ENCODE measurements at places on chromosomes 6 and 20.

DNA sequence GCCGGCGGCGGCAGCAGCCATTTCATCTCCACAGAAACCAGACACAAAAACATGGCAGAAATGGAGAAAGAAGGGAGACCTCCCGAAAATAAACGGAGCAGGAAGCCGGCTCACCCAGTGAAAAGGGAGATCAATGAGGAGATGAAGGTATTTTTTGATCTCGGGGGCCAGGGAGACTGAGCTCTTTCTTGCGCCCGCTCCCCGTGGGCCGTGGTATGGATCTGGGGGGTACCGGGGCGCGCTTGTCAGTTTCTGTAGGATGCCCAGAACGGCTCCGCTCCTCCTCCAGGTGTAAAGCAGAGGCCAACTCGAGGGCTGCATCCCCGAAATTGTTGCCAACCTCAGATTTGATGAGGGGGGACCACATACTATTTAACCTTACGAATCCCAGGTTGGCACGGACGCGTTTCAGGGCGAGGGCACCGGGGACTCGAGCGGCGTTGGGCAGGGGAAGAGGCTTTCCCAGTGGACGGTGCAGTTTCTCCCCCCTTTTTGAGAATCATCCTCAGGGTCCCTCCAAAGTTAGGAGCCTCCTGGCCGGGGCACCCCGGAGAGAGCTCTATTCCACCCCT is 735 bp downstream of the SOBP start:
- DNase-seq, result no peak

- no peak for DNase-seq
These were observed 97.2 kb upstream of the MAP7 start for GRCh38 chr6:136647363-136647852.

DNA sequence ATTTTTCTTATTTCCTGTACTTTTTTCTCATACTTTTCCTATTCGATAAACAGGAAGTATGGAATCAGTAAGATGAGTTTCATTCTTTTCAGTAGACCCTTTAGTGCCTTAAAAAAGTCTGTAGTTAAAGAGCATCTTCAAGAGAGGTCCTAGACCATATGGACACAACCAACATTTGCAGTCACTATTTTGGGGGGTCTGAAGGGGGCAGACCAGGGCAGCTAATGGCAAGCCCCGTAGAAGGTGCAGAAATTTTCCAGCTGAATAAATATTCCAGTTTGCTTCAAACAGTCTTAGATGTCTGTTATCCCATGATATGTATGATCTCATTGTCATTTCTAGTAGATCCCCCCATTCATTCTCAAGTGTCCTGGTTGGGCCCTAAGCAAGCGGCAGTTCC is 52.8 kb downstream of the MAP3K5 start:
- DNase-seq, result no peak

DNA sequence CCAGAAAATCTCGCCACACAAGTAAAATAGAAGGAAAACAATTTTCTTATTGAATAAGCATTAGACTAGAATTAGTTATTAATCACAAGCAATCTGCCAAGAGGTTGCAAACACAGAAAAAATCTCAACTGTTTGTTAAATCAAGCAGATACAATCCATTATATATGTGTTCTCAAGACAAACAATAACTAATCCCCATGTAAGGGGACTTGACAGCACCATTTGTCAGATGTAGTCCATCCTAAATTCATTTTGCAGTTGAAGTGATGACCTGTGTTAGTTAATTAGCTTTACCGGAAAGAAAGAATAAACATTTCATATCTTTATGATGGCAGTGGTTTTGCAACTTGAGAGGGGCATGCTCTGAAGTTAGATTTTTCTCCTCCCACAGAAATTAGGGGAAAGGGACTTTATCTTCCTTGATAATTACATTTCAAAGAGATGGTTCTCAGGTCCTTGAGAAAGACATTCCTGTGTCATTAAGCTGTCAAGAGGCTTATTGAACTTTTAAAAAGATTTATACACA is 1588.0 kb downstream of the GRIK2 start:
- no peak for DNase-seq

- no peak for DNase-seq
These were observed 82.6 kb downstream of the OR2B2 start for GRCh38 chr6:27829453-27830211.

GRCh38 chr6:81762132-81762531 is 9.7 kb upstream of the TENT5A start:
- DNase-seq, result no peak

- no peak for DNase-seq
These were observed 207.2 kb downstream of the BTBD9 start for GRCh38 chr6:38432479-38432878.

- DNase-seq, result no peak
These were observed 31.9 kb upstream of the ENPP1 start for GRCh38 chr6:131775886-131776285.

DNA sequence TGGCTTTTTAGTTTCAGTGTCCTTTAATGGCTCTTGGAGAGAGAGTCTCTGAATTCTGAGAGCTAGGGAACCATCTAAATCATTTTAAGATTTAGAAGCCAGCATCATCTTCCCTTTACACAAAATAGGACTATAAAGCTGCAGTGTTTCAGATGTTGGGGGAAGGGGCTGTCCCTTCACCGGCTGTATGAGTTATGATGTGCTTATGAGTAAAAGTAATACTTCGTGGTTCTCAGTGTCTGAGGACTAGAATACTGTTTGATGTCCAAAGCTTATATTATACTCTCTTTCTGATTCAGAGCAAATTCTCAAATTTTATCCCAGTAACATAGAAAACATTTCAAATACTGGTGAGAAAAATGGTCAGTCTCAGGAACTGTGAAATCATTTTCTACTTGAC is 63.5 kb upstream of the FAM8A1 start:
- DNase-seq, result no peak

- peak; percentile 34 for DNase-seq
These were observed 83.2 kb upstream of the TAB2 start for GRCh38 chr6:149234051-149234962.

- DNase-seq, result no peak
These were observed 912 bp downstream of the EYA4 start for GRCh38 chr6:133241901-133242636.

GRCh38 chr6:138811866-138812265 is 16.0 kb downstream of the ECT2L start:
- DNase-seq, result no peak

GRCh38 chr6:135423649-135424128 is 73.9 kb downstream of the AHI1 start:
- DNase-seq, result no peak

GRCh38 chr20:61220131-61220530 is 31.9 kb upstream of the CDH4 start:
- no peak for DNase-seq

DNA sequence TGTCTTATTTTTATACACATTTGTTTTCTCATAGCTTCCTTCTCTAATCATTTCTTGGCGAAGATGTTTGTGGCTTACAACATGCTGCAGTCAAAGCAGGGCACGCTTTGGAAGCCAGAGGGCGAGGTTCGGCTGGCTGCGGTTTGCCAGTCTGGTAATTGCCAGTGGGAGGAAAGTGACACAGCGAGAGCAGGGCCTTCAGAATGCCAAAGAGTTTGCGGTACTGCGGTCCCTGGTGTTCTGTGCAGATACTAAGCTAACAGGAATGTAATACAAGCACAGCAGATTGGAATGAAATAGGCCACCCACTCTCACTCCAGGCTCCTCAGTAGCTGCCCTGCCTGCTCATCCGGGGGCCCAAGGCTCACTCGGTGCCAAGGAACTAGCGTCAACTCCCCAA is 58.7 kb upstream of the TGM3 start:
- no peak for DNase-seq

DNA sequence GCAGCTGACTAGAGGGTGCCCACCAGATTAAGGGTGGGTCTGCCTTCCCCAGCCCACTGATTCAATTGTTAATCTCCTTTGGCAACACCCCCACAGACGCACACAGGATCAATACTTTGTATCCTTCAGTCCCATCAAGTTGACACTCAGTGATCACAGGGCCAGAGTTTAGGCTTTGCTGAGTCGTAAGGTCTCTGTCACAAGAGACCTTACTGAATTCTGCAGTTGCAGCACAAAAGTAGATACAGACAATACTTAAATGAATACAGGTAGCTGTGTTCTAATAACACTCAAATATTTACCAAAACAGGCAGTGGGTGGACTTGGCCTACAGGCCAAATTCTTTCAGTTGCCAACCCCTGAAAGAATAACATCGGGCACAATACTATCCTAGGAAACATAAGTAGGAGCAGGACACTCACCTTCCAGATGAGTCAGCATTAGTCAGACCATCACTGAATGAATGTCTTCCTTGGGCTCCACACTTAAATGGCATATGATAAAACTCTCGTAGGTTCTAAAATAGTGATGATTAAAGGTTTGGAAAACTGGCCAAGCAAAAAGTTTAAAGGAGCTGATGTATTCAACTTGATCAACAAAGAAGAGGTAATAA is 190.0 kb downstream of the UBE3D start:
- DNase-seq, result no peak

GRCh38 chr20:63215101-63216040 is 560 bp downstream of the YTHDF1 start:
- no peak for DNase-seq

DNA sequence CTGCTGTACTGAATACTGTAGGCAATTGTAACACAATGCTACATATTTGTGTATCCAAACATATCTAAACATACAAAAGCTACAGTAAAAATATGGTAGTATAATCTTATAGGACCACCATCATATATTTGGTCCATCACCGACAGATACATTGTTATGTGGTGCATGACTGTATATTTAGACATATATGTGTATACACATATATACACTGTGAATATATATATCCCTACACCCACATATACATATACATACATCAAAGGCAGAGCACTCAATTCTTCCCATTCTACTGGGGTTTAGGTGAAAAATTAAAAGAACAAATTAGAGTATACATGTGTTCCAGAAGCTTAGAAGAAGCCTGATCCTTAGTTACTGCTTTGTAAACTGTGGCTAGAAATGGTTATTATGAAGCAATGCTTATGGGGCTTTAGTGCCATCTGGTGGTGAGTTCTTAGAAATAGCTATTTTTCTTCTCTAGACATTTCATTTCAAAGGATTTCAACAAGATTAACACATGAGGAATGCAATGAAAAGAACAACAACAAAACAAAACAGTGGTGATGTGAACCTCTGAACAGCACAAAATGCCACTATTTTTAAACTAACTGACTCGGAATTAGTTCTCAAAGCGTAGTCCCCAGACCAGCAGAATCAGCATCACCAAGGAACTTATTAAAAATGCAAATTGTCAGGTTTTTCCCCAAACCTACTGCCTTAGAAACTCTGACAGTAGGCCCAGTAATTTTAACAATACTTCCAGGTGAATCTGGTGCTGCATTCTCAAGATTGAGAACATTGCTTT is 38.0 kb downstream of the PKHD1 start:
- DNase-seq, result peak; percentile 10

DNA sequence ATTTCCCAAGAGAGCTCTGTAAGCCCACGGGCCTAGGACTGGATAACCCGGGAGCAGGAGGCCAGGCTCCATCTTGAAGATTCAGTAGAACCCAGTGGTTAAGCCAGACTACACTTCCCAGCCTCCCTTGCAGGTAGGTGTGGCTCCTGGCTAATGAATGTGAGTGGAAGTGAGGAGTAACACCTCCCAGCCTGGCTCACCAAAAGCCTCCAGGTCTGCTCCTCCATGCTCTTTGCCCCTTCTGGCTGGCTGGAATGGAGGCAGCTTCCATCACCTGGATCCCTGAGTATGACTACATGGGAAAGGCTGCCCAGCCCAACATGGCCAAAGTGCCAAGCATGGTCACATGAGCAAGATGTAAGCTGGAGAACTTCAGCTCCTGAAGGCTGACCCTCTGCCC is 9.7 kb downstream of the LRRN4 start:
- no peak for DNase-seq

- DNase-seq, result no peak
These were observed 364.9 kb downstream of the GRIK2 start for GRCh38 chr6:101758368-101758767.

DNA sequence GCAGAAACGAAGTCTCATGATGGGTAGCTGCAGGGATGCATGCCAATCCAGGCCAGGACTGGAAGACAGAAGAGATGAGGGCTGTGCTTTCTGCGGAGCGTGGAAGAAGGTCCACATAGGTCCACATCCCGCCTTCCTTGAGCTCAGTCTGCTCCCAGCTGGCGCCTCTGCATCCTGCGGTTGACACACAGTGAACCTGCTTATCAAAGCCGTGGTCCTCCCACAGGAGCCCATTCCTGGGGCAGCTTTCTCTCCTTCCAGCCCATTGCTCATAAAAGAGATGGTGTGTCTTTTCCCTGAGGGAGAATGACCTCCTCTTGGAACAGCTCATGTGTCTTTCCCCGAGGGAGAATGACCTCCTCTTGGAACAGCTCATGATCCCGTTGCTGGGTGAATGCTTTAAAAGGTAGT is 225.4 kb downstream of the CDH4 start:
- no peak for DNase-seq

DNA sequence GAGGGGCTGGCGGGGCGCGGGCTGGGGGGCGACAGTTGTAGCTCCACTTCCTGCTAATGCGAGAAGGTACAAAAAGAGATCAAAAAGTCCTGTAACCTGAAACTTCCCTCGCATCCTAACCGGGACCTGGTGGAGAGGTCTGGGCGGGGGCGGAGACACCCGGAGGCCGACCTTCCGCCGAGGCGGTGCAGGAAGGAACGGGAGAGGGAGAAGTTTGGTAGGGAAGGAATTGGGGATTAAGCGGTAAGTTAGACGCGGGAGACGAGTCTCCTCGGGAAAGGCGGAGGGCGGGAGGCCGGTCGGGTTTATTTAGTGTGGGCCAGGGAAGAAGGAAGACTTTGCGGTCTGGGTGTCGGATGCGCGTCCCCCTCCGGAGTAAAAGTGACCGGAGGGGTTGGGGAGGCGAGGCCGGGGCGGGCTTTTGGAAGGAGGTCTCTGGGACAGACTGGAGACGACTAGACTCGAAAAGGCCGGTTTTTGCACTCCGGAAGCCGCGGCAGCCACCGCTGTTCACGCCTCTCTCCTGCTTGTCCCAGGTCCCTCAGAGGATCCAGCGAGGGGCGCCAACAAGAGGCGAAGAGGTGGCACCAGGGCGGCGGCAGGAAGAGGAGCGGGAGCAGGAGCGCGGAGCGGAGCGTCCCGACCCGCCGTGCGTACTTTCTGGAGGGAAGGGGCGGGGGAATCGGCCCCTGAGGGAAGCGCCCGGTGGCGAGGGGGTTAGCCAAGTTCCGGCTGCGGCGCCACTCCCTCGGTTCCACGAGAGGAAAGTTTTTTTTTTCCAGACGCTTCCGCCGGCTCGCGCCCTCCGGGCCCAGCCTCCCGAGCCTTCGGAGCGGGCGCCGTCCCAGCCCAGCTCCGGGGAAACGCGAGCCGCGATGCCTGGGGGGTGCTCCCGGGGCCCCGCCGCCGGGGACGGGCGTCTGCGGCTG is 734 bp downstream of the TPBG start:
- no peak for DNase-seq

- DNase-seq, result no peak
These were observed 238.8 kb upstream of the SLC35B3 start for GRCh38 chr6:8674126-8674525.

- peak; percentile 41 for DNase-seq
These were observed 10.3 kb upstream of the MYB start for GRCh38 chr6:135170849-135171248.

DNA sequence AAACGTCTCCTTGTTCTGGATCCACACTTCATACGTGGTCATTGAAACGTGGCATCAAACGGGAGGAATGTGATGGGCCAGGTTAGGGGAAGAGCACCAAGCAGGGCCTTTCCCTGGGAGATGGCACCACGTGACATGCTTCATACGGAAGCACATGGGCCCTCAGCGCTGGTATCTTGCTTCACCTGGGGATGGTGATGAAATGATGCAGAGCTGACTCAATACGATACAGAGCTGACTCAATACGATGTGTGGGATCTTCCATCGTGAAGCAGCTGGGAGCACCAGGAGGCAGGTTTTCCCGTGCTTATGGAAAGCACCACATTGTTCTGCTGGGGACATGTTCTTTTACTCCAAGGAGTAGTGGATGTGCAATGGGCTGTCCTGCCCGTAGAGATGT is 22.5 kb upstream of the TAGAP start:
- DNase-seq, result no peak
